AG10803 (cell line): ENCODE measurements at places on chromosomes 6 and 20.

GRCh38 chr6:83153883-83154521 lies 39.1 kb downstream of the PGM3 start:
- DNase-seq: no peak

- DNase-seq: no peak
Observed at GRCh38 chr6:33652002-33652401, 30.9 kb downstream of the ITPR3 start.

DNA sequence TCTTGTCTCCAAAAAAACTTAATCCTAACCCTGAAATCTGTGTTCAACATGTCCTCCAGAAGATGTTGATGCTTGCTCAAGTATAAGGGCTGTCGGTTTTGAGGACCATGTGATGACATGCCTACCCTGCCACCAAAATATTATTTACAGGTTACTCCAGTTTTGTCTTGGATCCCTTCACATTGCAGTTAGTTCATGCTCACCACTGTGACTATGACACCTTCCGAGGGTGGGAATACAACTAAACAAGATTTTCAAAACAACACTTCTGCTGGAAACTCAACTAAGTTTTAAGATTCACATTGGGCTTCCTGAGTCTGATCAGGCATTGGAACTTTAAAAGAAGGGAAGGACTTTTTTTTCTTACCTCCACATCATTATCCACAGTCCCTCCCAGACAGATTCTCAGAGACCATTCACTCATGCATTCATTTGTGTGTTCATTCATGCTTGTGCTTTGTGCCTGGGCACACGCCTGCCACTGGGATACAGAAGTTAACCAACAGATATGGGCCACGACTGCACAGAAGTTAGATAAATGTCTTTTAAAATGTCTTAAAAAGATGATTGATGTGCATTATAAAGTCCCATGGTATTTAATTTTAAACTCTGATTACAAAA lies 118.7 kb upstream of the GJE1 start:
- no peak for DNase-seq

- no peak for DNase-seq
Observed at GRCh38 chr6:92195796-92196195, 1223.6 kb downstream of the EPHA7 start.

DNA sequence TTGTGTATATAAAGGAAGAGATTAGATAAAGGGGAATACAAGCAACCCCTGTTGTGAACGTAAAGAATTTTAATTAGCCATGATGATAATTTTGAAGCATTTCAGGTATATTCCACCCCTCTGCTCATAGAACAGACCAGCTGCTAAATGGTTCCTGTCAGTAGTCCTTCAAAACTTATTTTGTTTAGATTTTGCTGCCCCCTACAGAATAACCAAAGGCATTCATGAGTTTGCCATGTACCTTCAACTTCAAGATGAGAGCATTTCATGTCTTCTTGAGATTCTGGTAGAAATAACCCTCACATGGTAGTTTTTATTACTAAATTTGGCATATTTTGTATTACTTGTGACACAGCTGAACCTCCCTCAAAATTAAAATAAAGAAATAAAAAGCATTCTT lies 1586.7 kb downstream of the HACE1 start:
- DNase-seq: no peak

- DNase-seq: no peak
Observed at GRCh38 chr6:143429970-143430369, 20.5 kb downstream of the ADAT2 start.

DNA sequence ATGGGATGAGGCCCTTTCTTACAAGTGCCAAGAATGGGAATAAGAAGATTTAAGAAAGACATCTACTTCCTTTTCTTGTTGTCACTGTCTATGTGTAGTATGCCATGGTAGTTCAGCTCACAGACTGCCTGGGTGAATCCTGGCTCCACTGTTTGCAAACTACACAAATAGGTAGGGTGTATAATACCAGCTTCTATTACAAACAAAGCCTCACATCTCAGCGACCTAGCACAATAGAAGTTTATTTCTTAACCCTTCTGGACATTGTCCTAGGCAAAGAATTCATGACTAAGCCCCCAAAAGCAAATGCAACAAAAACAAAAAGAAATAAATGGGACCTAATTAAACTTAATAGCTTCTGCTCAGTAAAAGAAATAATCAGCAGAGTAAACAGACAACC lies 74.5 kb downstream of the LINC00237 start:
- DNase-seq: no peak

DNA sequence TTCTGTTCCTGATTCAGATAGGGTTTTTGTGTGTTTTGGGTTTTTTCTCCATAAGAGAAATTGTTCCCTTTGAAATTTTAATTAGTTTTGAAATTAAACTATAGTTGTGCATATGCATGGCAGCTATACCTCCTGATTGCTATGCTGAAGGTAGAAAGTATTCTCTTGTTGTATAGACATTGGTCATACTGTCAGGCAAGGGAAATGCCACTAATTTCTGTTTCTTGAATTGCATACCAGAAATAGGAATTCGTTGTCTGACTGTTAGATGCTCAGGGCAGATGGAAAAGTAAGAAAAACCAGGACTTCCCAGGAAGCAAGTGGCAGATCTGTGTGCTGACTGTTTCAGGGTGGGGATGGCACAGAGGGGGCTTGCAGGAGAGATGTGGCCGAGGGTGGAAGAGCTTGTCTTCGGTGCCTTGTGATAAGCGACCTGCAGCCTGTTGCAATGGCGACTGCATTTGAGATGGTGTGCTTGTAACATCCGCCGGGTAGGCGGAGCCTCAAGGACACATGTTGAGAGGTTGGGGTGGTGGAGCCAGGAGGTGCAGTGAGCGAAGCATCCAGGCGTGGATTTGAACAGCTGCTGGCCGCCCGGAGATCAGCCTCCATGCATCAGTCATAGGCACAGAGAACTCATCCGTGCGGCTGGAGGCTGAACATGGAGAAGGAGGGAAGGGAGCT lies 42.8 kb downstream of the RREB1 start:
- no peak for DNase-seq

DNA sequence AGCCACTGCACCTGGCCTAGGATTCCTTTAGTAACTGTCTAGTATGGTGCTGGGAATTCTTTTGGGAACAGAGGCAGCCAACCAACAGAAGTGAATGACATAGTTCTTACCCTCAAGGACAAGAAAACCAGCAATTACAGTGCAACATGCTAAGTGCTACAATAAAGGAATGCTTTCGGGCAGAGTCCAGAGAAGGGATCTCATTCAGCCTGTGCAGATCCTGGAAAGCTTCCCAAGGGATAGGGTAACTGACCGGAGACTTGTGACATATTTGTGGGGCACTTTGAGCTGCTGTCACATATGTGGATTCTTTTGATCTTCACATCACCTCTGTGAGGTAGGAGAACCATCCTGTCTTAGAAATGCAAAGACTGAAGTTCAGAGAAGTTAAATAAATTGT lies 46.8 kb downstream of the C6orf15 start:
- peak; percentile 53 for DNase-seq

- peak; percentile 54 for DNase-seq
Observed at GRCh38 chr6:96899019-96899418, 1.3 kb upstream of the NDUFAF4 start.

GRCh38 chr20:49281059-49281912 lies 3.4 kb upstream of the ZNFX1 start:
- no peak for DNase-seq

GRCh38 chr6:30890646-30891449 lies 6.5 kb downstream of the DDR1 start:
- no peak for DNase-seq

- DNase-seq: no peak
Observed at GRCh38 chr6:16321826-16322225, 83.4 kb downstream of the GMPR start.
